ENCODE measurements at places on chromosomes 6 and 20. TPM values are rescaled to one million over a fixed set of nuclear protein-coding genes. Genes with fewer than 3 reads are reported as not detected.
A peak's percentile ranks its signal among the peaks of the same experiment; 100 is the strongest.

- DNase-seq: peak; percentile 20
Measured at GRCh38 chr6:79646006-79646405, 14.9 kb downstream of the SH3BGRL2 start.

The JAG1 gene
- total RNA-seq: 0.15 TPM

GRCh38 chr6:35017411-35018181, 123.5 kb downstream of the TCP11 start:
- DNase-seq: no peak

DNA sequence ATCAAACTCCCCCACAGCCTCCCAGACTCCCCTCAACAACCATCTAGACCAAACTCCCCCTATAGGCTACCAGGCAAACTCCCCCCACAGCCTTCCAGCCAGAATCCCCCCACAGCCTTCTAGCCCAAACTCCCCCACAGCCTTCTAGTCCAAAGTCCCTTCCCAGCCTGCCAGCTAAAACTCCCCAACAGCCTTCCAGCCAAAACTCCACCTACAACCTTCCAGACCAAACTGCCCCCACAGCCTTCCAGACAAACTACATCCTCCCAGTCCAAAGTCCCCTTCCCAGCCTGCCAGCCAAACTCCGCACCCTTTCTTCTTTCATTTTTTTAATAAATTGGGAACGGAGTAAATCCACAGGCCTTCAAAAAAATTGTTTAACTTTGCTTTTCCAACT, 37.4 kb upstream of the SYNDIG1 start:
- no peak for DNase-seq

GRCh38 chr20:38630727-38631126, 29.1 kb downstream of the ARHGAP40 start:
- DNase-seq: no peak

DNA sequence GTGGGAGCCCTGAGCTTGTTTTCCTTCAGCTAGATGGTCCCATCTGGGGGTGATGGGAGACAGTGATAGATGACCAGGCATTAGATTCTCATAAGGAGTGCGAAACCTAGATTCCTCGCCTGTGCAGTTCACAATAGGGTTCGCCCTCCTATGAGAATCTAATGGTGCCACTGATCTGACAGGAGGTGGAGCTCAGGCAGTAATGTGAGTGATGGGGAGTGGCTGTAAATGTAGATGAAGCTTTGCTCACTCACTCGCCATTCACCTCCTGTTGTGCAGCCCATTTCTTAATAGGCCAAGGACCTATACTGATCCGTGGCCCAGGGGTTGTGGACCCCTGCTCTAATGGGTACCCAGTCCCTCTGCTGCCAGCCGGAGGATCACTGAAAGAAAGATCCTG, 20.7 kb upstream of the KCNB1 start:
- no peak for DNase-seq

The RBM24 gene
- not detected for total RNA-seq

The PKIB gene
- total RNA-seq: 0.52 TPM

The LPA gene
- total RNA-seq: not detected

The DOK5 gene
- 0.53 TPM for total RNA-seq

DNA sequence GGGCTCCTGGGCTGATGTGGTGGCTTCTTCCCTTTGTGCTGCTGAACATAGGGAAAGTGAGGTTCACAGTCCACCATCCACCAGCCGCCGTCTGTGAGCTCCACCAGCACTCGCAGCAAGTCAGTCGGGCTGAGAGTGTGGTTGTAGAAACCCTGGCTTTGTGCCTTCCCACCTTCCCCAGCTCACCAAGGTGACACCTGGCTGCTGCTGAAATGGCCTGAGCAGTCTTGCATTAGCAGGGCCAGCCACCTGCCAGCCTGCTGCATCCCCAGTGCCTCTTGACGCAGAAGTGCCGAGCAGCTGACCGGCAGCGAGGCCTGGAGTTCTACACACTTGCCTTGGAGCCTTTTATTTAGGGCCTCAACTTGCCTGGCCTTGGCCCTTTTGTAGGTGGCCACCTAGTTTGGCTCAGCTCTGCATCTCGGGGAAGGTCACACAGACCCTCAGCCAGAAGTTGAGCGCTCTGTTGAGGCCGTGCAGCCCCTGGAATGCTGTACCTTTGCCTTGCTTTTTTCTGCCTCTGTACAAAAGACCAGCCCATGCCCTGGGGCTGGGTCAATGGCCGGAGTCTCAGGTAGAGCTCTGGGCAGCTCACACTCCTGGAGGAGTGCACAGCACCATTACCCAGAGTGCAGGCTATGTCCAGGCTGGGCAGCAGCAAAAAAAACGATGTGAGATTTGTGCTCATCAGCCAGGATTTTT, 76.5 kb downstream of the PTPN1 start:
- no peak for DNase-seq

The ECT2L gene
- total RNA-seq: not detected

The EPPIN gene
- total RNA-seq: not detected

- DNase-seq: no peak
Measured at GRCh38 chr20:2890742-2891141, 17.5 kb downstream of the PTPRA start.

The GPLD1 gene
- total RNA-seq: 0.19 TPM

The PTCRA gene
- not detected for total RNA-seq

DNA sequence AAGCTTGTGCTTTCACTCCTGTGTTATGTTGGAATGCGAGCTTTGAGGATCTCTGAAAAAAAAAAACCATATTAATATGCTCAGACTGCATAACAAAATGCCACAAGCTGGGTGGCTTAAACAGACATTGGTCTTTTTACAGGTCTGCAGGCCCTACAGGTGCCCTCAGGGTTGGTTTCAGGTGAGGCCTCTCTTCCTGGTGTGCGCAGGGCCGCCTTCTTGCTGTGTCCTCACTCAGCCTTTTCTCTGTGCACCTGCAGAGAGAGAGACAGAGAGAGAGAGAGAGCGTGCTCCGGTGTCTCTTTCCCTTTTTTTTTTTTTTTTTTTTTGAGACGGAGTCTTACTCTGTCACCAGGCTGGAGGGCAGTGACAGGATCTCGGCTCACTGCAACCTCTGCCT, 114.1 kb upstream of the SNX9 start:
- no peak for DNase-seq

DNA sequence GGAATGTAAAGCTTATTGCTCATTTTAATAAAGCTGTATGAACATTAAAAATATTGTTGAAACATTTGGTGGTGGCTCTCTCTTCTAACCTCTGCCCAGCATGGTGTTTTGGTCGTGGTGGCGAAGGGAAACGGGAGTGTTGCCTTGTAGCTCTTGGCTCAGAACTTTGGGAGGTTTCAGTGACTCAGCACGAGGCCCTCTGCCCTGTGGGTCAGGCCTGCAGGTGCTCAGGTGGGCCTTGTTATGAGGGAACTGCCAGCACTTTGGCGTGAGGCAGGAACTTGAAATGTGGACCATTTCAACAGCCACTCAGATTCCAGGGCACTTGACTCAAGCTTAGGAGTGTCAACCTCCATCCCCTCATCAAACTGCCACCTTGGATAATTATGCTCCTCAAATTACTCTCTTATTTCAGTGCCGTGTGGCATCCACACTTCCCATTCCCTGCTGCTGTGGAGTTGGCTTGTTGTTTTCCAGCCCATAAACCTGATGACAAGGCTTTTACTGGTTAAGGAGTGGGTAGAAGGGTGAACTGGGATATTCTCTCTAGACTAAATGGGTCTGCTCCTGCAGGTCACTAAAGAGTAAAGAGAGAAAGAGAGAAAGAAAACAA, 36.3 kb downstream of the PRDM1 start:
- DNase-seq: no peak

The SIGLEC1 gene
- total RNA-seq: not detected

DNA sequence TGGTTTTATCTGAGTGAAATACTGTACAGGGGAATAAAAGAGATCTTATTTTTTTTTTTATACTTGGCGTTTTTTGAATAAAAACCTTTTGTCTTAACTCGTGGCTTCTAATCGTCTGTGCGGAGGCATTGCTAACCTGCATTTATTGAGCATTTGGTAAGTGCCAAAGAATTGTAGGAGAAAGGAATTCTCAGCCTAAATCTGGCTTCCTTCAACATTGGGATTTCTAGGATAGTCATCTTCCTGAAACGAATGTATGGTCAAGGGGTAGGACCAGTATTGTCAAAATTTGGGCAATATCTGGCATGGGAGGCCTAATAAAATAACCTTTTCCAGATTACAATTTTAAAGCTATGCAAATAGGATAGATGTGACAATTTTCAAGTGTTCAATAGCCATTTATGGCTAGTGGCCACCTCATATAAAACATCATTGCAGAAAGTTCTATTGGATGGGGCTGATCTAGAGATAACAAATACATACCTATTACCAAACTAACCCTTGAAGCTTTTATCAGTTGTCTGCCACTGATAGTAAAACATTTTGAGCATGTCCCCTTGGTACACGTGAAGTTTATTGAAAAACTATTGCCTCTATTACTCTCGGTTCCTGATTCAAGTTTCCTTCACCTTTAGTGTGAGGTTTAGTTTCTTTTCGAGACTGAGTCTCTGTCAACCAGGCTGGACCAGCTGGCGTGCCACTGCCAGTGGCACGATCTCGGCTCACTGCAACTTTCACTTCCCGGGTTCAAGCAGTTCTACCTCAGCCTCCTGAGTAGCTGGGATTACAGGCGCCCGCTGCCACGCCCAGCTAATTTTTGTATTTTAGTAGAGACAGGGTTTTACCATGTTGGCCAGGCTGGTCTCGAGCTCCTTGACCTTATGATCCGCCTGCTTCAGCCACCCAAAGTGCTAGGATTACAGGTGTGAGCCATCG, 5.6 kb downstream of the PIM1 start:
- no peak for DNase-seq

The PPP1R16B gene
- 111 TPM for total RNA-seq

The EFCAB8 gene
- total RNA-seq: 0.83 TPM

- DNase-seq: no peak
Measured at GRCh38 chr6:37516920-37517405, 17.3 kb upstream of the CCDC167 start.

DNA sequence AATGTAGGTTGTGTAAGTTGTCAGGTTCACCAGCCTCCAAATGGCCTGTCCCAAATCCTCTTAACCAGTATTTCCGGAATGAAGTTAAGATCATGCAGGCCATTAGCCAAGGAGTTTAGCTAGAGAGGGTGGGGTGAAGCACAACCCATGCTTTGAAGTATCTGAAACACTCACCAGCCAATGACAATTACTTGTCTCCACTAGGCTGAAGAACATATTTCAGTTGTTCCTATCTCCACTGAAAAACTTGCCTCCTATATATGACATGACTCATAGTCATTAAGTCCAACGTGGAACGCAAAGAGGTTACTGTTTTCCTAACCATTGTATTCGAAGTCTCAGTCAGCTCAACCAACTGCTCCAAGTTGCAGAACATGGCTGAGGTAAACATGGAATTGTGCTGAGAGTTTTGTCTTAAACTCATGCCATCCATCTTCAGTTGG, 37.4 kb upstream of the TNFAIP3 start:
- DNase-seq: no peak

GRCh38 chr6:23523771-23524170, 602.2 kb upstream of the NRSN1 start:
- no peak for DNase-seq

DNA sequence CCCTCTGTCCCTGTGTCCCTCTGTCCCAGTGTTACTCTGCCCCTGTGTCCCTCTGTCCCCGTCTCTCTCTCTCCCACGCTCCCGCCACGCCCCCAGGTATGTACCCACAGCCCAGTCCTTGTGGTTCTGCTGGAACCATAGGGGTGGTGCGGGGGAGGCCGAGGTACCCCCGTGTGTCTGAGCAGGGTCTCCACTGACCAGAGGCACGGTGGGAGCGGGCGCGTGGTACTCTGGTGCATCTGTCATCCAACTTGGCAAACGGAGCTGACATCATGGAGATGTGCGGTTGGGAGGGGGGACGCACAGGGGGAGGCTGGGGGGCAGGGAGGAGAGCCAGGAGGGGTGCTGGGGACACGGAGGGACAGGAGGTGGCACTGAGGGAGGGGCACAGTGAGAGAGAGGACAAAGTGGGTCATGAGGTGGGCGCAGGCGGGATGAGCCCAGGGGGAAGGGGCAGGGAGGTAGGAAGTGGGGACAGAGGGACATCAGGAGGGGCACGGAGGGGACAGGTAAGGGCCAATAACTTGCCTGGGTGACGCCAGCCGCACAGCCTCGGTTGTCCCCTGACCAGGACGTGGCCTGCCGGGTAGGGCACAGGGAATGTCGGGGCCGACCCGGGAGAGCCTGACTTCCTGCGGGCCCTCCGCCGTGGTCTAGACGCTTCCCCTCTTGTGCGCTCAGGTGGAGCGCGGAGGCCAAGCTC, 163.6 kb upstream of the PDE10A start:
- DNase-seq: no peak

The CSNK2A1 gene
- 155 TPM for total RNA-seq

GRCh38 chr6:154763650-154764049, 30.4 kb downstream of the SCAF8 start:
- no peak for DNase-seq

DNA sequence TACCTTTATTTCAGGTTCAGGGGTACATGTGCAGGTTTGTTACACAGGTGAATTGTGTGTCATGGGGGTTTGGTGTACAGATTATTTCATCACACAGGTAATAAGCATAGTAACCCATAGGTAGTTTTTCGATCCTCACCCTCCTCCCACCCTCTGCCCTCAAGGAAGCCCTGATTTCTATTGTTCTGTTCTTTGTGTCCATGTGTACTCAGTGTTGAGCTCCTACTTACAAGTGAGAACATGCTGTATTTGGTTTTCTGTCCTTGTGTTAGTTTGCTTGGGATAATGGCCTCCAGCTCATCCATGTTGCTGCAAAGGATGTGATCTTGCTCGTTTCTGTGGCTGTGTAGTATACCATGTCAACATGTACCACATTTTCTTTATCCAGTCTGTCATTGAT, 66.0 kb downstream of the STK4 start:
- DNase-seq: no peak

DNA sequence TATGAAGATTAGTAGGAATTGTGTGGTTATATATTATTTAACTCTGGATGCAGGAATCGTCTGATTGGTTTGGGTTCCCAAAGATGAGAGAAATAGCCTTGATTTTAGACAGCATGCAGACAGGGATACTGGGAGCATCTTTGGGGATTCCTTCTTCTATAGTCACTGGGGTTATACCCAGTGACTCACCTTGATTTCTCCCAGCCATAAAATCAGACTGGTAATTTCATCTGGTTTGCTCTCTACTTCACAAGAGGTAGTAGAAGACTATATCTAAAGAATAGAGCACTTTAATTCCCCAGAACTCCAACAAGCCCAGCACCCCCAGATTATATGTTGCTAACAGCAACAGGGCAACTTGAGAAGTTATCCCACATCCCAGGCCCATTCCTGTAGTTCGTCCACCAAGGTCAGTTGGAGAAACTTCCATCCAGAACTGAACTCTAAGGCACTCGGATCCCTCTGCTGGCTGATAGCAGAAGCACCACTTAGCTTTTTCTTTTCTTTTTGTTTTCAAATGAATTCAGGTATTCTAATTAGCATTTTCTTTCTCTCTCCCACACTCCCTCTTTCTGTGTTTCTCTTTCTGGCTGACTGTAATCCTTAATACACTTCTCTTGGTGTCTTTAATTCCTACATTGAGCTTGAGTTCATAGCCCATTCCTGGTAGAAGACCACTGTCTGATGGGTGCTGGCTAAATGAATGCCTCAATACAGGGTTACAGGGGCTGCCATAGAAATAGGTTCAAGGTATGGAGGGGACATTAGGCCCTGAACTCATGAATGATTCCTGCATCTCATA, 20.4 kb upstream of the EFHC1 start:
- peak; percentile 39 for DNase-seq
